Esophagus squamous epithelium (tissue), 5 donors: ENCODE measurements at places on chromosomes 4 and X. TPM values are rescaled to one million over a fixed set of nuclear protein-coding genes. Genes with fewer than 3 reads are reported as not detected.

The TMPRSS11B gene
- 60.0 TPM for total RNA-seq

The SERPINA7 gene
- not detected for total RNA-seq

The AREG gene
- total RNA-seq, result 51.4 TPM

The NRK gene
- total RNA-seq, result not detected

The IL3RA gene
- total RNA-seq, result not detected

The PABPC4L gene
- total RNA-seq, result 0.19 TPM

The GRK4 gene
- 3.4 TPM for total RNA-seq

The TRIM61 gene
- not detected for total RNA-seq

The MAGEB5 gene
- not detected for total RNA-seq

The CDX4 gene
- not detected for total RNA-seq

The EPHA5 gene
- not detected for total RNA-seq

The AKAP17A gene
- 16.2 TPM for total RNA-seq

The MFAP3L gene
- total RNA-seq, result 1.1 TPM

The TEX13D gene
- not detected for total RNA-seq

The PFKFB1 gene
- total RNA-seq, result not detected

The CTSO gene
- total RNA-seq, result 1.6 TPM

The RASL11B gene
- 0.95 TPM for total RNA-seq

The NXF3 gene
- total RNA-seq, result not detected

The NUP62CL gene
- 0.68 TPM for total RNA-seq

The AMER1 gene
- 4.0 TPM for total RNA-seq

The ASIC5 gene
- total RNA-seq, result not detected

The XAGE5 gene
- not detected for total RNA-seq

The STS gene
- 1.5 TPM for total RNA-seq

The MAGEA9B gene
- total RNA-seq, result not detected

The PDGFRA gene
- total RNA-seq, result 45.8 TPM

The CNGA1 gene
- total RNA-seq, result 2.6 TPM
